ENCODE measurements at places on chromosomes 7 and 10.

- no peak for DNase-seq
These were observed 691.6 kb upstream of the CELF2 start for GRCh38 chr10:10326116-10326515.

GRCh38 chr7:99734987-99735386 is at the start of gene CYP3A7:
Gene CYP3A7 (minus strand): TSS chr7:99735196. CDS start chr7:99735093, 103 bp downstream.
- DNase-seq, result no peak

DNA sequence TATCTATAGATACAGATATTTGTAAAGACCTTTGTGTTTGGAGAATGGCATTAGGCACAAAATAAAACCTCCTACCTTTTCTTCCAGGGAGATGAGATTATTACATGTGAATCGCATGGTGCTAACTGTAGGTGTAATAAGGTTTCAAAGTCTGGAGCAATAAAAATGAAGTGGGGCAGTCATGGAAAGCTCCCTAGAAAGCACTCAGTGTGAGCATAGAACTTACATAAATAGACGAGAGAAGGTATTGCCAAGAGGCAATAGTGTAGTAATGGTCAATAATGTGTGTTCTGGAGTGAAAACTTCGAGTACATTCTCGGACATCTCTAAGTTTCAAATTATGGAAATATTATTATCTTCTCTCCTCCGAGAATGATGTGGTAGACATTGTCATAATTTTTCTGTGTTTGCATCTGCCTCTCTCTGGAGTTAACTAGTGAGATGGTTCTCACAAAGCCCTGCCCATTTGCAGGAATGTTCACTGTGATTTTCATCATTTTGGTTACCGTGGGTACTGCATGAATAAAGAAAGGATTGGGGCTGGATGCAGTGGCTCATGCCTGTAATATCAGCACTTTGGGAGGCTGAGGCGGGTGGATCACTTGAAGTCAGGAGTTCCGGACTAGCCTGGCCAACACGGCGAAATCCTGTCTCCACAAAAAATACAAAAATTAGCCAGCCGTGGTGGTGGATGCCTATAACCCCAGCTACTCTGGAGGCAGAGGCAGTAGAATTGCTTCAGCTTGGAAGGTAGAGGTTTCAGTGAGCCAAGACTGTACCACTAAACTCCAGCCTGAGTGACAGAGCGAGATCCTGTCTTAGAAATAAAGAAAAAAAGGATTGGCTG is 10.6 kb downstream of the VIM start:
- DNase-seq, result no peak

DNA sequence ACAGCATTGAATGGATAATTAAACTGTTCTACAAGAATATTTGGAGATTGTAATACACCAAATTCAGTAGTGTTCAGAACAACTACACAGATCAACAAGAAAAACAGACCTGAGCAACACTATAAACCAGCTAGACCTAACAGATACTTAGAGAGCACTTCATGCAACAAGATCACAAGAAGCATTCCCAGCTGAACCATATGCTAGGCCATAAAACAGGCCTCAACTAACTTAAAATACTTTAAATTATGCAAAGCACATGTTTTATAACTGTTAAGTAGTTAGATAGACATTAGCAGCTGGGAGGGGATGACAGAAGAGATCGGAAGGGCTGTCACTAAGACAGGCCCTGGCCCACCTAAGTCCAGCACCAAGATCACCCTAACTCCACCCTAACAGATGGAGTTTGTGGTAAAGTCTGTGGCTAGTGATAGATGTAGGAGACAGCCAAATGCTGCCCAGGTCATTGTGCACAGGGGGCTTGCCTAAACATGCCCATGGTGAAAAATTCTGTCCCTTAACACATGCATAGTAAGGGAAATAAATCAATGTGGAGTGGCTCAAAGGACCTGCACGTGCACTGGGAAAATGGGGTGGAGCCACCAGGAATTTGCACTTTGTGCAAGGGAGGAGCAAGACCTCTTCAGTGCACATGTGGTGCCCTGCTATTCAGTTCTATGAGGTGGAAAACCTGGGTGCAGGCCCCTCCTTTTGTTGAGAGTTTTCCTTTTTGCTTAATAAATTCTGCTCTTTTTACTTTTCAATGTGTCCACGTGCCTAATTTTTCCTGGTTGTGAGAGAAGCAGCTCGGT is 567.8 kb upstream of the NRG3 start:
- DNase-seq, result no peak

GRCh38 chr10:112209684-112210131 is 26.1 kb upstream of the GPAM start:
- DNase-seq, result no peak

DNA sequence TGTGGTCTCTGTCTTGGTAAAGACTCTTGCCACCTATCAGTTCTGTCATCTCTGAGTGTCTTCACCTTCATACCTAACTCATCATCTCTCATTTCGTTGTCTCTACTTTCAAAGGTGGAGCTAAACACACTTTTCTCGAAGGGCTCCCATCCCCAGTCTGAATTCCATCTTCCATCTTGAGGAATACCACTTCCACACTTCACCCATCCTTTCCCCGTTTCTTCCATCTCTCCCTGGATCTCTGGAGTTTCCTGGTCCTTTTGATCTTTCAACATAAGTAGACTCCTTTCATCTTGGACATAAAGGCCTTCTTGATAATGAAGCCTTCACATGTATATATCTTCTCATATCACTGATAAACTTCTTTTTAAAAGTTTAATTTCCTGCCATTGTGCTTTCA is 120.8 kb upstream of the NOBOX start:
- no peak for DNase-seq

- no peak for DNase-seq
These were observed 15.6 kb downstream of the MDFIC start for GRCh38 chr7:114937446-114937845.
